ENCODE measurements at places on chromosomes 2 and 18.

DNA sequence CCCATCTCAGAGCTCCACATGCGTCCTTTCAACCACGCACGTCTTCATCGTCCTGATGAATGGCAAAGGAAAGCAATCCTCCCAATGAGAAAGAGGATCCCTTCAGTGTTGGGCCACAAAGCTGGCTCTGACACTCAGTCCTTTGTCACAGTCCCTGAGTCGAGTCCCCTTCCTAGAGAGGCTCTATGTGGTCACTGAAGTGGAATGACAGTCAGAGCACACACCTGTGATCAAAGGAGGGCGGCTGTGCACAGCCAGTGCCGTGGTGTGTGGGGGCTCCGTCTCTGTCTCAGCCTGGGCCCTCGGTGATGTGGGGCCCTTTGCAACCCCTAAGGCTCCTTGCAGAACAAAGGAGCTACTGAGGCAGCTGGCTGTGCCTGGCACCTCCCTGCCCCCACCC, 157.3 kb upstream of the APCDD1 start:
- DNase-seq = no peak

- no peak for DNase-seq
These were observed 11.7 kb downstream of the KCTD1 start for GRCh38 chr18:26536664-26537063.

DNA sequence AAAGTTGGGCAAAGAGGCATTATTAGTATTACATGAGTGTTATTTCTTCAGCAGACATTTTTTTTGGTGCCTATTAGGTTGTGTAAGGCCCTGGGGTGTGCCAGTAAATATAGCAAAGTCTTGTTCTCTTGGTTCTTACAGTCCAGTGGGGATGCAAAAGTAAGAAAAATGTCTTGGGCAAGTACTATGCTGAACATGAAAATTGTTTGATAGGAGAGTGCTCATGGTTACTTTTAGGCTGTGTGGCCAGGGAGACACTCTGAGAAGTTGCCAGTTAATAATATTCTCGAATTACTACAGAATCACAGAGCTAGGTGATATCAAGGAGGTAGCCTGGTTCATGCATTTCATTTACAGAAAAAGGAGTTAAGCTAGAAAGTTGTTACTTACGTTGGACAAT, 1.9 kb downstream of the AGFG1 start:
- no peak for DNase-seq

GRCh38 chr2:208311954-208312353, 45.9 kb downstream of the PIKFYVE start:
- no peak for DNase-seq

DNA sequence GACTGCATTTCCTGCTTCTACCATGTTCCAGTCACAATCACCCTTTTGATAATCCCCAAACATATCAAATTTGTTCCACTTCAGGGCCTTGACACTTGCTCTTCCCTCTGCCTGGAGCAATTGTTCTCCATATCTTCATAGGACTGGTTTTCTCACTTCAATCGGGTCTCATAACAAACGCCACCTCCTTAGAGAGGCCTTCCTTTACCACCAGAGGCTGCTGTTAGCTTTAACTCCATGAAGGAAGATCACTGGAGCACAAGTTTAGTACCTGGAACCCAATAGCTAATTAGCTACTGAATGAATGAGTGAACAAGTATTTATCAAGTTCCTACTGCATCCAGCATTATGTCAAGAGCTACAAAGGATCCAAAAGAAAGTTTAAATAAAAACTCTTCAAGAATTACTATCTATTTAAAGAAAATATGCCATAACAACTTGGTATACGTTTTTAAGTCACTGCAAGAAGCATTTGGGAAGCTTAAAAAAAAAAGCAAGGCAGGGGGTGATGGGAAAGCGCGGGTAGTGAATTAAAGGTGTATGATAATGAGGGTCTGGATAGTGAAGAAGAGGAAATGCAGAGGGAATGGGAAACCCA, 58.8 kb downstream of the BAZ2B start:
- DNase-seq = no peak

DNA sequence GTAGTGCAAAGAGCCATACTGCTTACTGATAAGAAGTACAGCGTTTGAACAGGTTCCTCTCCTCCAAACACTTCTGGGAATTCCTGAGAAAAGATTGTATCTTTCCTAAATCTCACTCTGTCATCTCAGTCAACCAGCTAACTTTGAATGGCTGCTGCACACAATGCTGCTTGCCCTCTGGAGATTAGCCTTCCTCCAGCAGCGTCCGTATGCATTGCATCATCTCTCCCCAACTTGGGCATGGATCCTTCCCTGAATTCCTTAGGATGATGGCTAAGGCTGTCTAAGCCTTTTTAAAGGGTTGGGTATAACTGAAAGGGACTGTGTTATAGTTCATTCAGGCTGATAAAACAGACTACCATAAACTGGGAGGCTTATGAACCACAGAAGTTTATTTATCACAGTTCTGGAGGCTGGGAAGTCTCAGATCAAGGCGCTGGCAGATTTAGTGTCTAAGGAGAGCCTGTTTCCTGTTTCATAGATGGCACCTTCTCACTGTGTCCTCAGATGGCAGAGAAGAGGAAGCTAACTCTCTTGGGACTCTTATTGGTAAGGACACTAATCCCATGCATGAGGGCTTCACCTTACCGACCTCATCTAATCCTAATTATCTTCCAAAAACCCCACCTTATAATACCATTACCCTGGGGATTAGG, 105.3 kb downstream of the PAX3 start:
- no peak for DNase-seq

DNA sequence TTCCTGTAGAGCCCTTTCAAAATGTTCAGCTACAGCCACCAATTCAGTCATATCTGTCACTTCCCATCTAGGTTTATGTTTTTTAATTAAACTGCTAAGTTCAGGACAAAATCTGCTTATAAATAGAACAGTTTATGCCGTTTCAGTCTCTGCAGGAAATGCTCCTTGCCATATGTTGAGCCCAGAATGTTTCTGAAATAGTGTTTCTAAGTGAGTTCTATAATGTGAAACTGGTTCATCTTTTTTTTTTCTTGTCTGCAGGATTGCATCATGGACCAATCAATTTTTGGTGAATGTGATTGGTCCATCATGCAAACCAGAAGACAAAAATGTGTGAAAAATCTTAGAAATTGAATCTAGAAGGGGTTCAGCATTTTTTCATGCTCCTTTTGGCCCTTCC, 30.2 kb upstream of the RHOB start:
- no peak for DNase-seq

- DNase-seq = no peak
These were observed 23.1 kb upstream of the ALKAL2 start for GRCh38 chr2:310994-311393.

GRCh38 chr18:54125429-54125828, 99.0 kb downstream of the MBD2 start:
- DNase-seq = no peak

GRCh38 chr2:179569831-179570233, 291.6 kb downstream of the ZNF385B start:
- DNase-seq = no peak

DNA sequence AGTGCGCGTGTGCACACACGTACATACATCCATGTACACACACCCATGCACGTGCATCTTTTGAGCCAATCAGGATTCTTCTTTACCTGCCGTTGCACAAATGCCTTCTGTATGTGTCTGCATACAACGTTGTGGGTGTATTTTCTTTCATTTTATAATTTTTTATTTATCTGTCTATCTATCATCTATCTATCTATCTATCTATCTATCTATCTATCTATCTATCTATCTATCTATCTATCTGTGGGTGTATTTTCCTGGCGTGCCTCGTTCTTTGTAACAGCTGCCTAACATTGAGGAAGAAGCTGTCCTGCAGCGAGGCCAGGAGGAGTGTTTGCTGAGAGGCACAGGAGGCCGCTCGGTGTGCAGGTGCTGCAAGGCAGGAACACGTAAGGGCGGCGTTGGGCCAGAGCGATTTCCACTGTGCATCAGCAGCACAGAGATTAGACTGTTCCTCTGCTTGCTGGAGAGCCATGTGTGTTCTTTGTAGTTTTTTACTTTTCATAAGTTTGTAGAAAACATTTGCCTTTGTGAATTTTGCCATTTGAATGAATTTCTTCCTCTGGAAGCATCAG, 84.4 kb downstream of the DGKD start:
- DNase-seq = no peak

- no peak for DNase-seq
These were observed 54.5 kb downstream of the DOCK10 start for GRCh38 chr2:224987733-224988132.

- DNase-seq = no peak
These were observed 1.4 kb upstream of the HPCAL1 start for GRCh38 chr2:10300997-10301940.

DNA sequence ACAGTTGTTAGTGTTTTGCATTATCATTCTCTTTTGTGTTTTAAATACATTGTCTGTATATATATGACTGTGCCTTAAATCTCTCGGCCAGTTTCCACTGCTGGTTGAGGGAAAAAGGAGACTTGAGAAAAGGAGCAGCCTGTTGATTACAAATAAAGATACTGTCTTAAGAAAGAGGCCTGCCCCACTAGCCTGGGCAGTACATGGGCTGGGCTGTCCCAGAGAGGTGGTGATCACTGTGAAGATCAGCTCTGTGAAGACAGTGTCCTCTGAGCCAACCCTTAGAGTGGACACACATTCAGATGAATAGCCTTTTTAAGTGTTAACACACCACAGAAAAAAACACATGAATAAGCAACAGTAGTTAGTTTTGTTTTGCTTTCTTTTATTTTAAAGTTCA, 10.0 kb upstream of the OTX1 start:
- no peak for DNase-seq

- no peak for DNase-seq
These were observed 25.0 kb upstream of the DNAH6 start for GRCh38 chr2:84491256-84491655.

GRCh38 chr2:95231723-95232122, 24.4 kb downstream of the ZNF892 start:
- DNase-seq = no peak

GRCh38 chr2:185202945-185203528, 535.6 kb upstream of the FSIP2 start:
- no peak for DNase-seq

DNA sequence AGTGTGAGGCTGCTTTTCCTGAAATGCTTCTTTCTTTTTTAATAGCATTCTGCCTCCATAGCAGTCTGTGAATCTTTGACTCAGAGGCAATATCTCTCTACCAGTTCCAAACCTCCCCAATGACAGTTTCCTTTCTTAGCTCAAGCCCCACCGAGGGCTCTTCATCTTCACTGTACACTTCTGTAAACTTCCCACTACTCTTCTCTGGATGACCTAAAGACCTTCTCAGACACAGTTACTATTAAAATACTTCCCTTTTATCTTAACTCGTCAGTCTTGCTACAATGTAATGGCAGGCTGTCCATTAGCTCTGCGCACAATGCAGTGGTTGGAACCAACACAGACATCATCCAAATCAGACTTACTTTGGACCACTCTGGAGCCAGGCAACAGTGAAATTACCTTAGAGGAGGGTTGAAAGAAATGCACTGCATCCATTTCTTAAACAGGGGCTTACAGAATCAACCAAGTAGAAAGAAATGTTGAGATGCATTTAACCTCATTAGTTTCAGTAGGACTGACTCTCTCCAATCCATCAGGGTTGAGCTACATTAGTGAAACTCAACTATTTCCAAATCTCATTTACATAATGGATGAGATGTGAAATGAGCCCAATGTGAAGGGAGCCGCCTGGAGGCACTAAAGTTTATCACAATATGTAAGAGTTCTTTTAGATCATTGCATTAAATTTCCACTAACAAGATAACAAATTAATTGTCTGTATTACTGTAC, 343.8 kb downstream of the SETBP1 start:
- no peak for DNase-seq

GRCh38 chr2:181779288-181780021, 99.1 kb upstream of the NEUROD1 start:
- no peak for DNase-seq

DNA sequence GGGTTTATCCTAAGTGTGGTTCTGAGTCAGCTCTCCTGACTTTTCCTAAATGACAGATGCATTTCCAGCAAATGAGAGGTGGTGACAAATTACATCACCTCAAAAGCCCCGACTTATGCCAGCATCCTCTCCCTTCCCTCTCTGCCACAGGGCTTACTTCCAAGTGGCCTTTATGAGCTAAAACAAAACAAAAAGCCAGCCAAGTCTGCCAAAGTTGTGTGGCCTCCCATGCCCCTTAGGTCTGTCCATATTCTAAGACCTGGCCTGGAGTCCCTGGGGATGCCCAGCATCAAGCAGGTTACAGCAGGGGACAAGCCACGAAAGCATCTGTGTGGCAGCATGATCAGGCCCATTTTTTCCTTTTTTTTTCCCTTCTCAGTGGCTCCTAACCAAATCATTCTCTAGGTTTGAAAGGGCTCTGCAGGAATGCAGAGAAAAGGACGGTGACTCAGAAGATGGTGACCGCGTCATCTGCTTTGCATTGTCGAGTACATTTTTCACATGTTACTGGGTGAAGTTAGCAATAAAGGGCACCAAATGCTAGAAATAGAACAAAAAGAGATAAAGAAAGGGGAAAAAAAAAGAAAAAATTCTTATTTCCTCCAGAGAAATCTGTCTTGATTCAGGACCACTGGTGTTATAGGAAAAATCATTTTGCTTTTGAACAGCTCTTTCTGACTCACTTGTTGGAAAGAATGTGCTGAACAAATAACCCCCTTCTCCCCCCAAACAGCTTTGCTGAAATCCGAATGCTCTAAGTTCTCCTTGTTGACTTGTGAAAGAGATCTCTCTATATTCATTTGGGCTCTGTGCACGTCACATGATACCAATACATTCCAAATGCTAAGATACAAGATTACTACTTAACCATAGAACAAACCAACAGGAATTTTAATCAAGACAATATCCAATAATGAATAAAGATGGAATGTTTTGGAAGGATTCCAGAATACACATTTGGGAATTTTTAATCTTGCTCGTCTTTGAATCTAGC, 178.7 kb downstream of the EN1 start:
- DNase-seq = no peak

GRCh38 chr18:69787825-69788547, 159.7 kb downstream of the CD226 start:
- DNase-seq = no peak

- DNase-seq = no peak
These were observed 48.9 kb upstream of the SPATS2L start for GRCh38 chr2:200257570-200257969.

DNA sequence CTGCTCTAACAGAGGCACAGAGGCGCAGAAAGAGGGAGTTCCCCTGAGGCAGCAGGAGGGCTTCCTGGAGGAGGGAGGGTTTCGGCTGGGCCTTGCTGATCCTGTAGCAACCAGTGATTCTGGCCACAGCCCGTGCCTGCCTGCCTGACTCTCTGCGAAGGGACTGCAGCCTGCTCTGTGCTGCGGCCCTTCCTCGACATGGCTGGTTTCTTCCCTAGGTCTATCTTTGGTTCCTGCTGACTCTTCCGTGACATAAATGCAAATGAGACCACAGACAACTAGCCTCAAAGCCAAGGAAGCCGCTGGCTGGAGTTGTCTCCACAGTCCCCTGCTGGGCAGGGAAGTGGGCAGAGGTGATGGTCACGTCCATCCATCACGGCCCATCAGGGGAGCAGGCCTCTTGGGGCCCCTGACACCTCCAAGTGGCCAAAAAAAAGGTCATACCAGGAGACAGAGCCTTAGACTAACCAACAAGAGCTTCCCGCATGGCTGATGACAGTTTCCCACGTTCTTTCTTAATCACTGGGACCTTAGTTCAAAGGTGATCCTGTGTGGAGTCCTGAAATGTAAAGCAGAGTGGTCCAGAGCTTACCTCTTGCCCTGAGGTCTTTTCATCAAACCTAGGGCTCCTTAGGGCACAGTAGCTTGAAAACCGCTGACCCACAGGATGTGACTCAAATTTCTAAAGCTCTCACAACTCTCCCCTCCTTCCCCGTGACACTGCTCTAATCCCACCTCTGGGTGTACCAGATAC, 55.3 kb downstream of the HS1BP3 start:
- DNase-seq = no peak

- DNase-seq = no peak
These were observed 72.3 kb upstream of the FOSL2 start for GRCh38 chr2:28320371-28320770.
